COLO829 (cell line): ENCODE measurements at places on chromosomes 13 and 19.

GRCh38 chr19:58406818-58407657 lies 1.4 kb upstream of the ZNF584 start:
- DNase-seq = no peak

DNA sequence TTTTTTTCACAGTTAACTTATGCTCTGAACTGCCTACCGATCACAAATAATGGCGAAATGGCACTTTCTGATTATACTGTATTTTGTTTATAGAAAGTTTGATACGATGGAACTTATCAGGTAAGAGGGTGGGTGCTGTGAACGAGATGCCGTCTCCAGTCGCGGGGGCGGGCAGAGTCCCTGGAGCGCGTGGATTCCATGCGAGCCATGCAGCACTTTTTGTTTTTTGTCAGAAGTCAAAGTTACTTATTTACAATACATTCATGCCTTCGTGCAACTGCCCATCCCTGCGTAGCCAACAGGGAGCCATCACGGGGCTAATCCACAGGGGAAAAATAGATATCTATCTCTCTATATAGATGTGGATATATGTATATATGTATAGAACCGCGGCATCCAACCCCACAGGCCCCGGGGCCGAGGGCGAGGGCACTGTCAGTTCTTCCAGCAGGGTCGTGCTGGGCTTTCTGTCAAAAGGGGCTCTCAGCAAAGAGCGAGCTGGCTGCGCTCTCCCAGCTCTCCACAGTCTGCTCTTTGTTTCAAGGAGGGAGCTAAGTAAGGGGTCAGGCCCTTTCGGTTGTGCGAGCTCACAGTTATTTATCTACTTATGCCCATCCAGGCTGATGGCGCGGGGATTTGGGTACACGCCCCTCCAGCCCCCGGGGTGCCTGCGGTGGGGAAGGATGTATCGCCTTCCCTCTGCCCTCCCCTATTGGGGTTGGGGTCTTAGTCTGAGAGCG lies 3.4 kb downstream of the SLITRK1 start:
- no peak for DNase-seq

DNA sequence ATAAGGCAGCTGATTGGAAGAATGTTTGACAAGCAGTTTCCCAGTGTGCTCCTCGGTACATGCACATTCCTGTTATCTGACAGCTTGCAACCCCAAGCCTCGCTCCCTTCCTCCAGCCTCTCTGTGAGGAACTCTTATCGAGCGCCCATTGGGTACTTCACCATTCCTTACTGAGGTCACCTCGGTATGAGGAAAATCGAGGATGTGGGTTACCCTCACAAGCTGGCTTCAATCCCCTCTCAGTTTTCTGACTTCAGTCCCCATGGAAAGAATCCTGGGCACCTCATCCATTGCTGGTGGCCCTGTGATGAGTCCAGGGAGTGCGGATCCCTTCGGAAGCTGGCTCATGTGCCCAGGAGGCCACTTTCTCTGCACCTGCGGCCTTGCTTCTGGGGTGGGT lies 17.3 kb downstream of the TEX29 start:
- no peak for DNase-seq

DNA sequence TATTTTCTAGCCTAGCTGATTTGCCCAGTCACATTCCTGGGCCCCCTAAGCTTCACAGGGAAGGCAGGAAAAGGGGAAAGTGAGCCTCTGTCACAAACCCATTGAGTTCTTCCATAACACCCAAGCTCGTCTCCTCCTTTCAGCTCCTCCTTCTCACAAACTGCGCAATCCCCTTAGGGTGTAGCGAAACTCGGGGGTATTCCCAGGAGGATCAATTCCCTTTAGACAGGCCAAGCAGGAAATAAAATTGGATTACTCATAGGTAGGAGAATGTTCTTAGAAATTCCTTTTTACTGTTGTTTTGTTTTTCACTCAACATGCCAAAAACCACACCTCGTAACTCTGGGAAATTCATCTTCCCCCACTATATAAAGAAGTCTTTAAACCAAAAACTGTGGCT lies 139.3 kb downstream of the IRS2 start:
- peak; percentile 35 for DNase-seq

GRCh38 chr19:16536130-16536529 lies 6.1 kb downstream of the CHERP start:
- no peak for DNase-seq

DNA sequence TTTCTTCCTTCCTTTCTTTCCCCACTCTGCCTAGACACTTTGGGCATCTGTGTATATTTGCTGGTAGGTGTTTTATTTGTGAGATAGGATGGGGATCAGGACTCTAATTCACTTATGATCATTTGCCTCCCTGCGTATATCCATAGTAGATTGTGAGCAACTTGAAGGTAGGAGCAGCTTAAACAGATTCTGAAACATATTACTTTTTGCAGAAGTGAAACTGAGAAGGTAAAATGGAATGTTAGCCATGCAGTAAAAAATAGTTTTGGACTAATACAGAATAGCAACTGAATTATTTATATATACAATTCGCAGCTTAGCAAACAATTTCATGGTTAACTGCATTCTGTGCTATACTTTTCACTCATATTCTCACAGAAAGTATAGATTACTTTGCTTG lies 38.7 kb downstream of the RNF6 start:
- DNase-seq = no peak

DNA sequence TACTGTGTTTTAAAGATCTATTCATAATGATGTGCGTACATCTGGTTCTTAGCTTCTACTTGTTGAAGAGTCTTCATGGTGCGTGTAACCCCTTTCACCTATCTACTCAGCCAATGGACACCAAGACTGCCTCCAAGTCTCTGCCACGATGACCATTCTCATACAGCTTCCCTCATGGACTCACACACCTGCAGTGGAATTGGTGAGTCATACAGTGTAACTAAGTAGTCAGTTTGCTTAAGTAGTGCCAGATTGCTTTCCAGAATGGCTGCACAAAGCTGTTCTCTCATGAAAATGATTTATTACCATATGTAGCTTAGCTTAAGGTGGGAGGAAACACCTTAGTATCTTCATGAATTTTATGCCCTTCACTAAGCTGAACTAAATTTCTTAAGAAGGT lies 112.3 kb downstream of the AKAP11 start:
- no peak for DNase-seq

- no peak for DNase-seq
Measured at GRCh38 chr19:17944301-17944700, 11.5 kb downstream of the CCDC124 start.

GRCh38 chr13:20553311-20553710 lies 13.6 kb upstream of the IFT88 start:
- DNase-seq = peak; percentile 94

- no peak for DNase-seq
Measured at GRCh38 chr13:111898956-111899713, 167.8 kb upstream of the SOX1 start.

GRCh38 chr13:34620074-34620850 lies 321.8 kb upstream of the NBEA start:
- no peak for DNase-seq

DNA sequence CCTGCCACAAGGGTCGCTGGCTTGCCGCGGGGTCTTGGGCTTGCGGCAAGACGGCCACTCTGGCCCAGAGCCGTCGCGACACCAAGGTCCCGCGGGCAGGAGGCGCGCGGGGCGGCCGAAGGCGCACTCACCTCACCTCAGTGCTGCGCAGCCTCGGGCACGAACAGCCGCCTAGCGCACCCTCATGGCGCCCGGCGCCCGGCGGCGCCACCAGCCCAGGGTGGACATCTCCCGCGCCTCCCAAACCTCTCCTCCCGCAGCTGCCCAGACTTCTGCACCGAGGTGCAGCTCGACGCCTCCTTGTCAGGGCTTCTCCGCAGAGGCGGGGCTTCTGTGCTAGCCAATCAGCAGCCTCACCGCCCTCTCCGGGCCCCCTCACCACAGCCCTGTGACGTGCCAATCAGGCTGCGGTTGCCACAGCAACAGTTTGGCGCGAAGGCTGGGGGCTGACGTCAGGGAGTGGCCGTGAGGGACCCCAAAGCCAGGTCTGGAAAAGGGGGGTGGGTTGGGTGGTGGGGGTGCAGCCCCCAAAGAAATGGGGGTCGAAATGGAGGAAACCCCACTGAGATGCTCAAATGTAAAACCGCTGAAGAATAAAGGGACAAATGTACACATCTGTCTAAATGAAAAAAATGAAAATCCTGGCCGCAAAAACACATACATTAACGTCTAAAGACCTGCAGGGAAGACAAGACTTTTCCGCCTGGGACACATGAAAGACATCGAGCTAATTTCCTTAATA lies at the start of the genes PEG3 and ZIM2:
PEG3 (minus strand) TSS at position 276 of the 742 bp plus-strand sequence. CDS start 16,071 bp downstream, outside the sequence.
ZIM2 (minus strand) TSS at position 276 of the 742 bp plus-strand sequence. CDS start 16,449 bp downstream, outside the sequence.
- no peak for DNase-seq

GRCh38 chr19:39398297-39398864 lies 7.2 kb downstream of the MED29 start:
- DNase-seq = no peak

DNA sequence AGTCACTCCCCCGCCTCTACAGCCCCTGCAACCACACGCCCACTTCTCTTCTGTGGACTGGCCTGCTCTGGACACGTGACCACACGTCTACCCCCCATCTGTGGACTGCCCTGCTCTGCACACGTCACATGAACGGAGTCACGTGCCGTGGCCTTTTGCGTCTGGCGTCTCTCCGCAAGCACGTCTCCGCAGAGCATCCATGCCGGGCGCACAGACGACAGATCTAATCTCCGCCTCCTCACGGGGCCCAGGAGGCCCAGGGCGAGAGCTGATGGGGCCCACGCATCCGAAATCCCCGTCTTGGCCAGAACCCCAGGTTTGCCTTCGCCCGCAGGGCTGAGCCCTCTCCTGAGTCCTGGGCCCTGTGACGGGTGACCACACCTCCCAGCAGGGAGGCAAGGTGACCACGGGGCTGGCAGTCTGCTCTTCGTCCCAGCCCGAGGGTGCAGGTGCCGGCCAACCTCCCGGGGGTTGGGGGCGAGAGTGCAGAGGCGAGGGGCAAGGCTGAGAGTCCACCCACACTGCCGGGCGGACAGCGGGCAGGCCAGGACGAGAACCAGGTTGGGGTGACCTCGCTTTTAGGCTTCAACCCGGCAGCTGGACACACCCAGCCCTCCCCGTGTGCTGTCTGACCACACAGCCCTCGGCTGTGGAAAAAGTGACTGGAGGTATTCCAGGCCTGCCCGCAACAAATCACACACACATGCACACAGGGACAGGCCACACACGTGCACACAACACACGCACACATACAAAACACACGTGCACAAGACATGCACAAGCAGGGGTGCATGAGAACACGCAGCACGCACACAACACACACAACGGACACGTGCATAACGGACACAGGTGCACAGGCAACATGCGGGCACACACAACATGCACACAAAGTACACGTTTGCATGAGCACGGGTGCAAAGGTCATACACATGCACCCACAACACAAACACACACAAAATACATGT lies 3.9 kb downstream of the SBNO2 start:
- DNase-seq = peak; percentile 86

DNA sequence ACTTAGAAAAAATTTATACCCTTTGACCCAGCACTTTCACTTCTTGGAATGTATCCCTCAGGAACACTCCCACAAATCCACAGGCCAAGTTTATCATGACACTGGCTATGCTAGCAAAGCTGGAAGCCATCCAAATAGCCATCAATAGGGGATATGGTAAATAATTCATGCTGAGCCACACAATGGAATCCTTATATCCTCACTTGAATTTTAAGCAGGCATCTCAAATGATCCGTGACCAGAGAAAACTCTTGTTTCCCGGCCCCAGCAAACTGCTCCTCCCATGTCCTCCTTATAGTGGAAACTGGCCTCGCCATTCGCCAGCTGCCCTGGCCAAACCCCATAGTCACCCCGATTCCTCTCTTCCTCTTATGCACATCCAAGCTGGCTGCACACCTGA lies 37.6 kb downstream of the GRIK5 start:
- peak; percentile 99 for DNase-seq

DNA sequence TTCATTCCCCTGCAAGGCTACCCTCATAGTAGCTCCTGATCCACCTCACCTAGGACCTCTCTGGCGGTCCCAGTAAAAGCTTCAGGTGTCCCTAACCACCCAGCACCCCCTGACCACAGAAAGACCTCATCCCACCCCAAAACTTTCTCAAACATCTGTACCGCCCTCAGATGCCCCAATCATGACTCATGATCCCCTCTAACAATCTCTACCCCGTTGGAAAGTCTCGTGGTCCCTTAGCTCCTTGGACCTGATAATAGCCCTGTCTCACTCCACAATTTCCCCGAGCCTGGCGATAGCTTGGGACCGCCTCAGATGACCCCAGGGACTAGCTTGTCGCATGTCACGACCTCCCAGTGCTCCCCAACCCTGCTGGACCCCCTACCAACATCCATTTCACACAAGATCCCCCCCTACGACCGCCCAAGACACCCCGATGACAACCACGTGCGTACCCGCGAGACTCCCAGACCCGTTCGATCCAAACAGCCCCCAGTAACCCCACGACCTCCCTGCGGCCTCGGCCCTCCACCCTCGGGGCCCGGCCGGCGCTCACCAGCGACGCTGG lies 450 bp downstream of the NDUFA11 start:
- no peak for DNase-seq

- DNase-seq = no peak
Measured at GRCh38 chr19:51712461-51713081, 11.2 kb downstream of the HAS1 start.

DNA sequence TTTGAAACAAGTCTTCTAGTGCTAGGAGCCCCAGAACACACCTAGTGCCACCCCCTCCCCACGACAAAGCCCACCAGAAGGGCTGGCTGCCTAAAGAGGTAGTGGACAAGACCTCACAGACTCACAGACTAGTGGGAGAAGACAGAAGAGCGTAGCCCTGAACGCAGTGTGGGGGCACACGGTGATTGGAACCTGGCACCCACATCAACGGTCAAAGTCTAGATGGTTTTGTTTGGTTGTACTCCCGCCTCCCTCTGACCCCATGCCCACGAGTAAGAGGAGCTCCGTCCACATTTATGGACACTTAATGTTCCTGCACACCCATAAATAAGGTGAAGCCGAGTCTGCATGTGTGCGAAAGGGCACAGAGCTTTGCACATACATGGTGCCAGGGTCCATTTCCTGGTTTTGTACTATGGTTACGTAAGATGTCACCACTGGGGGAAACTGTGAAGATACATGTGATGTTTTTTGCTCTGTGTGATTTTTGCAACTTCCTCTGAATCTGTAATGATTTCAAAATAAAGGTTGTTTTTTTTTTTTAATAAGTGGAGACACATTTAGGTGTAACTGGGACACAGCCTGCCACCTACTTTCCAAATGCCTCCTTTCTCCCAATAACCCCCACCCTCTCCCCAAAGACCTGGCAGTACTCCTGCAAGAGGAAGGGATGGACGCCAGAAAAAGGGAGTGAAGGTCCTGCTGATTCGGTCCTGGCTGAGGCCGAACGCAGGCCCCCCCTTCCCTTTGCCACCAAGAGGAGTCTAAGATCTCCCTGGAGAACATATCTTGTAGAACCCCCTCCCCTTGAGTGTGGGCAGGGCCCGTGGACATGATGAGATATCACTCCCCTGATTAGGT lies 72.8 kb downstream of the GNG7 start:
- no peak for DNase-seq

DNA sequence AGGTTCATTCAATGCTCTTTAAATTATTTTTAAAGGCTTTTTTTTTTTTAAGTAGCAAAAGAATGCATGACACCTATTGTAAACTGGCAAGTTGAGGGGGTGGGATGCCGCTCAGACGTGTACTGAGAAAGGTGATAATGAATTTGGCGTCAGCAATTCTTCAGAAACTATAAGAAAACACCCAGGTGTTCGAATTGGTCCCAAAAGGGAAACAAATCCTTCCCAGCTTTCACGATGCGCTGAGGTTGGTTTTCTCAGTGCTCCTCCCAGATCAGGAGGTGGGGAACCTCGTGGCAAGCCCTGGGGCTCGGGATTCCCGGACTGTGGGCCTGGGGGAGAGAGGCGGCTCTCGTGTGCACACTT lies 543 bp upstream of the FAM124A start:
- no peak for DNase-seq

- DNase-seq = no peak
Measured at GRCh38 chr19:49666120-49666444, 349 bp downstream of the BCL2L12 start.

- DNase-seq = no peak
Measured at GRCh38 chr19:55058781-55059610, 4.0 kb downstream of the RDH13 start.
